ENCODE measurements at places on chromosomes 7 and 10.

GRCh38 chr7:135321556-135321955, 87.9 kb downstream of the STRA8 start:
- H3K4me3 ChIP-seq: no peak overlapping the region
- H3K36me3 ChIP-seq: peaks cover 7% of the 10 kb centered on the region
- no peak overlapping the region for H3K27ac ChIP-seq
- DNase-seq: no peak
- no peaks in the 10 kb centered on the region for H3K27me3 ChIP-seq

DNA sequence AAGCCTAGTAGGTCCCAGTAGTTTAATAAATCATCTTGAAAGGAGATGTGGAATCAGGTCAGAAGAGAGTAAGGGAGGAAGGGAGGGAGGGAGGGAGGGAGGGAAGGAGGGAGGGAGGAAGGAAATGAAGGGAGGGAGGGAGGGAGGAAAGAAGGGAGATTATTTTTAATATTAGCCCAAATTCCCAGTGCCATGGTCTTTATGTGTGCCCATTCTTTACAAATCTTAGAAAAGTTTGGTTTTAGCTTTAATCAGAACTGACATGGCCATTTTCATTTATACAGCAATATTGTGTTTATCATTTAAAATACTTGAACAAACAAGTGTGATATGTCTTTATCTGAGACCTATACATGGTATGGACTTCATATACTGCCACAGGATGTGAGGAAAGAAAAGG, 86.8 kb downstream of the GAD2 start:
- H3K4me1 ChIP-seq: no peaks in the 10 kb centered on the region
- no peaks in the 10 kb centered on the region for H3K36me3 ChIP-seq
- H3K27me3 ChIP-seq: no peaks in the 10 kb centered on the region
- H3K27ac ChIP-seq: no peak overlapping the region

DNA sequence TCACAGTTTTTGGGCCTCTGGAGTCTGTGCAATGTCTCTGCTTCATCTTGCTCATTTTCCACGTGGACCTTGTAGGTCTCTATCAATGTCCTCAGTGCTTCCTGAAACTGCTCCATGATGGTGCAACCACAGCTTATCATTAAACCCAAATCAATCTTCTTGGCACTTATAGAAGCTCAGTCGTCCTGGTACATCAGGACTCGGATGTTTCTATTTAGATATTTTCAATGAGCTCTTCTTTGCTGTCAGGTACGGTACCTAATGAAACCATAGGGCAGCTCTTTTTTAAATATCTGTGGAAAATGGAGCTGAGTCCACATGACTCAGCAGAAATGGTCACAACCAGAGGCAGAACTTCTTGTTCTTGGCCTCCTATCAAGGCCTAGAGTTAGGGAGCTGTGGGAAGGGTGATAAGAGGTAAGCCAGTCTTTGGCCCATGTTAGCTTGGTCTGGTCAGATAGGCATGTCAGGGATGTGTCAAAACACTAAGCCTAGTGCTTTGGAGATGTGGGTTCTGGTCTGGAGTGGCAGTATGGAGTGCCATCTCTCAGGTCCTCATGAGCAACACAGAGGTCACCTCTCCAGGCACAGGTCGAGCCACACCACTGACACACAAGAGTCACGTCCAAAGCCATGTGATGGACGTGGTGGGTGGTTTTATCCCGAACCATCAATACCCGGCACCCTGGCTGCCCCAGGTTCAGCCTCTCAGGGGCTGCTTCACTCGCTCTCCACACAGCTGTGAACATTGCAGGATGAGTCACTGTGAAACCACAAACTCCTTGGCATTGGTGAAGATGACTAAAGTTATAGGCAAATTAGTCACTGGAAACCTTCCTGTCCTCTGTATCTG, 87.0 kb downstream of the TBXAS1 start:
- DNase-seq: no peak
- no peaks in the 10 kb centered on the region for H3K4me1 ChIP-seq
- no peaks in the 10 kb centered on the region for H3K36me3 ChIP-seq
- H3K4me3 ChIP-seq: no peak overlapping the region

DNA sequence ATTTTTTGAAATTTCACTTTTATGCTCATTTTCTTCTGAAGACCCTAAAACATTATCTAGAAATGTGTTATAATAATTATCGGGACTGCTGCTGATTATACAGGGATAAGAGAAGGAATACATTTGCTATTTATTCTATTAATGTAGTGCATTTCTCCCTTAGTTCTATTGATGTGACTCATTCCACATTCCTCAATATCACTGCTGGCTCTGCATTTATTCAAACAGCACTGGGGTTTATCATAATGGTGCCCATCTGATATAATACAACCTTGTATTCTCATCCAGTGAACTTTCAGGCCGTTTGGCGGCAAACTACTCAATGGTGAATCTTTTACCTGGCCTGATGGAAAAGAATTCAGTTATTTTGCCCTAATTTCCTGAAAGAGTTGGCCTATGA, 7.8 kb downstream of the KCND2 start:
- H3K4me3 ChIP-seq: no peak overlapping the region
- no peak for DNase-seq
- H3K4me1 ChIP-seq: peaks cover 28% of the 10 kb centered on the region
- no peaks in the 10 kb centered on the region for H3K27me3 ChIP-seq
- H3K36me3 ChIP-seq: no peaks in the 10 kb centered on the region
- H3K27ac ChIP-seq: no peak overlapping the region

GRCh38 chr7:154504918-154505317, 452.7 kb downstream of the DPP6 start:
- H3K4me3 ChIP-seq: no peak overlapping the region
- no peak overlapping the region for H3K27ac ChIP-seq
- DNase-seq: no peak
- peaks cover 5% of the 10 kb centered on the region for H3K27me3 ChIP-seq
- H3K4me1 ChIP-seq: no peaks in the 10 kb centered on the region
- peaks cover 76% of the 10 kb centered on the region for H3K36me3 ChIP-seq

DNA sequence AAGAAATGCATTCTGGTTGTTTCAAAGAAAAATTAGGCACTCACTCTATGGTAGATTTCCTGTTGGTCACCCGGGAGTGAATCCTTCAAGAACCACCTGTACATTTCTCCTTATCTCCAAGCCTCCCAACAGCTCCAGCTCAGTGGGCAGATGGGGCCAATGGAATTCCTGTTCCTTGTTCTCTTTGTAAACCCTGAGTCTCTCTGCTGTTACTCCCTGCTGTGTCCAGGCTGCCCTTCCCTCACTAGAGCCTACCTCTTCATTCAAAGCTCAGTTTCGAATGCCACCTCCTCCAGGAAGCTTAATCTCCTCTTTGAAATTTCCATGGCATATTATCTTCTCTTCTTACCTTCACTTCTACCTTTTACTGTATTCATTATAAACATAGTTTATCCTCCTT, 3.5 kb upstream of the BMPER start:
- no peaks in the 10 kb centered on the region for H3K36me3 ChIP-seq
- peak; percentile 30 for DNase-seq
- no peak overlapping the region for H3K4me3 ChIP-seq
- no peak overlapping the region for H3K27ac ChIP-seq

DNA sequence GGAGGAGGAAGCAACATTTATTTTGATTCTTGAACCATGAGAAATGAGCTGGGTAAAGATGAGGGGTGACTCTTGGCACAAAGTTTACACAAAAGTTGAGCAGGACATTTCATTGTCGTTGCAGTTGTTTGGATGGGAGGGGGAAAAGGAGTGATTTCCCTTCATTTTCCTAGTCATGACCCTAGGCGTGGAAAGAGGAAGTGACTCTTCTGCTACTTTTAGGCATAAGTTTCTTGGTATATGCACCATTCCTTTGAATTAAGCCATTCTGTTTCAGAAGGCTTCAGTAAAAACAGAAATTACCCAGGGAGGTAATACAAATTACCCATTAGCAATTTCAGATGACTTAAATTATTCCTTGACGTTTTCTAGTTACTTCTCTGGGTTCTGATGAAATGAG, 113.9 kb upstream of the FAM171A1 start:
- H3K27ac ChIP-seq: no peak overlapping the region
- no peak for DNase-seq
- peaks cover 26% of the 10 kb centered on the region for H3K27me3 ChIP-seq
- no peaks in the 10 kb centered on the region for H3K36me3 ChIP-seq
- H3K4me1 ChIP-seq: no peaks in the 10 kb centered on the region
- no peak overlapping the region for H3K4me3 ChIP-seq

GRCh38 chr10:59635502-59636290, 74.0 kb downstream of the SLC16A9 start:
- H3K4me3 ChIP-seq: no peak overlapping the region
- no peak overlapping the region for H3K27ac ChIP-seq
- H3K27me3 ChIP-seq: no peaks in the 10 kb centered on the region
- no peak for DNase-seq
- no peaks in the 10 kb centered on the region for H3K4me1 ChIP-seq

- H3K36me3 ChIP-seq: 0 out of 2 replicates have a peak, but pooled peaks cover 3% of the 10 kb centered on the region
- H3K4me3 ChIP-seq: no peak overlapping the region
- no peaks in the 10 kb centered on the region for H3K27me3 ChIP-seq
Measured at GRCh38 chr7:135704074-135704473, 23.9 kb downstream of the SLC13A4 start.

DNA sequence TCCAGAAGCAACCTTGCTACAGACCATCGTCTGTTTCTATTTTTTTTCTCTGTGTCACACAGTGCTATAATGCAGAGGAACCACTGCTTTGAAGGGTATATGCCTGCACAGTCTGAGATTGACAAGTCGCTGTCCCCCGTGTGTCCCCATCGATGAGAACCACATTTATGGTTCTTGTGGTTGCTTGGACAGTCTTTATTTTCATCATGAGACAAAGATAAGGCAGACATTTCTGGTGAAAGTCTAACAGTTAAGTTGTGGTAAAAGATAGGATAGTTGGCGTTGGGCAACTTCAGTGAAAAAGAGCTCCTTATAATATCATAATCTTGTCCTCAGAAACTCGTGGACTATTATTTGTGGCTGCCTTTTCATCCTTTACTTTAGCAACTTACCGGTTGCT, 6.3 kb upstream of the AKR1E2 start:
- H3K36me3 ChIP-seq: no peaks in the 10 kb centered on the region
- peaks cover 12% of the 10 kb centered on the region for H3K27me3 ChIP-seq
- no peak overlapping the region for H3K27ac ChIP-seq
- no peak for DNase-seq

GRCh38 chr10:122168598-122169394, 102.3 kb upstream of the BTBD16 start:
- no peak overlapping the region for H3K4me3 ChIP-seq
- peaks cover 8% of the 10 kb centered on the region for H3K27me3 ChIP-seq
- H3K4me1 ChIP-seq: peaks cover 86% of the 10 kb centered on the region
- no peaks in the 10 kb centered on the region for H3K36me3 ChIP-seq
- H3K27ac ChIP-seq: peak overlapping the region; percentile 67

- H3K4me1 ChIP-seq: peaks cover 10% of the 10 kb centered on the region
- H3K36me3 ChIP-seq: no peaks in the 10 kb centered on the region
- no peak for DNase-seq
- H3K4me3 ChIP-seq: no peak overlapping the region
- H3K27me3 ChIP-seq: no peaks in the 10 kb centered on the region
- peak overlapping the region; percentile 64 for H3K27ac ChIP-seq
Measured at GRCh38 chr10:5628451-5629302, 37.7 kb downstream of the ASB13 start.

- H3K36me3 ChIP-seq: no peaks in the 10 kb centered on the region
- H3K4me3 ChIP-seq: no peak overlapping the region
- H3K4me1 ChIP-seq: peaks cover 4% of the 10 kb centered on the region
- DNase-seq: no peak
- H3K27me3 ChIP-seq: no peaks in the 10 kb centered on the region
- H3K27ac ChIP-seq: no peak overlapping the region
Measured at GRCh38 chr7:151717415-151717814, 159.5 kb downstream of the PRKAG2 start.

DNA sequence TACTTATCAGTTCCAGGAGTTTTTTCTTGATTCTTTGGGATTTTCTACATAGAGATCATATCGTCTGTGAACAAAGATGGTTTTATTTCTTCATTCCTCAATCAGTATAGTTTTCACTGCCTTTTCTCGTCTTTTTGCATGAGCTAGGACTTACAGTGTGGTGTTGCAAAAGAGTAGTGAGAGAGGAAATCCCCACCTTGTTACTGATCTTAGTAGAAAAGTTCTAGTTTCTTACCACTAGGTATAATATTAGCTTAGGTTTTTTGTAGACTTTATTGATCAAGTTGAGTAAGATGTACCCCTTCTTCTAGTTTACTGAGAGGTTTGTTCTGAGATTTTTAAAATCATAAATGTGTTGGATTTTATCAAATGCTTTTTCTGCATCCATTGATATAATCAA, 123.3 kb downstream of the TMEM26 start:
- peaks cover 29% of the 10 kb centered on the region for H3K36me3 ChIP-seq
- no peak for DNase-seq
- no peaks in the 10 kb centered on the region for H3K27me3 ChIP-seq

- DNase-seq: no peak
- peaks cover 59% of the 10 kb centered on the region for H3K4me1 ChIP-seq
- no peak overlapping the region for H3K4me3 ChIP-seq
Measured at GRCh38 chr7:138246428-138246827, 170.2 kb downstream of the AKR1D1 start.

DNA sequence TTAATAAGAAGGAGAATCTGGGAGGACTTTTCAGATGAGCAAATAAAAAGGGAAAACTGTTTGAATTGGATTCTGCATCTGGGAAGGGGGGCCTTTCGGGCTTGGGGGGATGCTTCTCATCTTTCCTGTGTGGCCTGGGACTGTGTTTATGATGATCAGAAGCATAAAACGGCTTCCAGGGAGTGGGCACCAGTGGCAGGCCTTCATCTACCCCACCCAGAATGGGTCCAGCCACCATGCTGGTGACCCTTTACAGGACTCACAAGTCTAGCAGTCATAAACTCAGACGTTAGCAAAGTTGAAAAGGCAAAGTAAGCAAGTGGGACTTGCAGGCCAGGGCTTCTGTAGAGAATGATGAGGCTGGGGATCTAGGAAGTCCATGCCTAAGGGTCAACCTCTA, 198.3 kb upstream of the ZMIZ1 start:
- no peak for DNase-seq
- H3K4me1 ChIP-seq: peaks cover 8% of the 10 kb centered on the region

DNA sequence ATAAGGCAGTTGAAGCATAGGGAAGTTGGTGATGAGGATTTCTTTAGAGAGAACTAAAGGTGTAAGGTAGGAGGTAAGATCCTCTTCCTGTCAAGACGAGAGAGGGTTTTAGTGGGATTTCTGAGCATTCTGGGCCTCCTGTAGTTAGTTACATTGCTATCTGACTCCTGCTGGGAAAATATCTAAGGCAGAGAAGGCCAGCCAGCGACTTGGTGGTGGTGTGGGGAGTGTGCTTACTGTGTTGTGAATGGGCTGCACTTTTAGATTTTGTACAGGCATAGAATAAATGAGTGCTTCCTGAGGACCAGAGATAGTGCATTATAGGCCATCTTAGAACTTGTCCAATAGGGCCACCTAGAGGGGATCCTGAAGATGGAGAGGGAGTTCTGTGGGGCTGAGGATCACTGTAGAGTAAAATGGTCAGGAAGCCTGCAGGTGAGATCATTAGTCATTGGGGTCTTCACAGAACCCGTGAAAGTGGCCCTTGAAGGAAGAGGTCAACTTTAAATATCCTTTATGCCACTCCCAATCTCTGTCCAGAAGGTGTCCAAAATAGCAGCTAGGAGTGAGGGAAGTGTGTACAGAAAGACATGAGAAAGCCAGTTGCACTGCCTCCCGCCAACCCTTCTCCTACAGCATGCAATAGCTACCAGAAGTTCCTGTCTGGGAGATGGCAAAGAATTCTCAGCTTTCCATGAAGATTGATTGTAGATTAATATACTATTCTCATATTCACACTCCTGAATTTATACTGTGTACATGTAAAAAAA, 266.6 kb downstream of the POLR1F start:
- no peak overlapping the region for H3K27ac ChIP-seq
- H3K27me3 ChIP-seq: no peaks in the 10 kb centered on the region
- peak; percentile 15 for DNase-seq
- H3K36me3 ChIP-seq: no peaks in the 10 kb centered on the region
- H3K4me1 ChIP-seq: peaks cover 9% of the 10 kb centered on the region
